ENCODE measurements at places on chromosomes 5 and 9.

DNA sequence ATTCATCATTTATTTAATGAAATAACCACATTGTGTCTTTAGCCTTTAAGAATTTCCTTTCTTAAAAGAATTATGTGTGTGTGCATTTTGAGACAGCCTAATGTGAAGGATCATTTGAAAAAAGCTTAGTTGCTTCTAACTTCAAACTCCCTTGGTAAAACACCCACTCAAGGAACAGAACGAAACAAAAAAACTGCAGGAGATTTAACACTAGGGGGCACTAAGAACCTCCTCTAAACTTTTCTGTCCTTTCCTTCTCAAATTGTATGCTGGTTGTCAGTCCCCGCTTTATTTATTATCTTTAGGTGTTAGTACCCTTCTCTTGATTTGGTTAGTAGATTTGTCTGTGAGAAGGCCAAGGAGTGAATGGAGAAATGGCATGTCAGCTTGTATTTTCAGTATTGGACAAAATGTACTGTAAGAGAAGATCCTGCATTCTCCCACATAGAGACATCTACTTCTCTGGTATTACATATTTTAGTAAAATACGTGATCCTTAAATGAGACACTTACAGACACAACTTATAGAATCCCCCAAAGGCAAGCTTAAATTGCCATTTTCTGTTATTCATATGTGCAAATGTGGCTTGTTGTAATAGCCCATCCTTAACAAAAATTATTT, 229.7 kb downstream of the MRPS30 start:
- no peak for DNase-seq

GRCh38 chr9:119709431-119709830, 340.2 kb upstream of the BRINP1 start:
- no peak for DNase-seq

DNA sequence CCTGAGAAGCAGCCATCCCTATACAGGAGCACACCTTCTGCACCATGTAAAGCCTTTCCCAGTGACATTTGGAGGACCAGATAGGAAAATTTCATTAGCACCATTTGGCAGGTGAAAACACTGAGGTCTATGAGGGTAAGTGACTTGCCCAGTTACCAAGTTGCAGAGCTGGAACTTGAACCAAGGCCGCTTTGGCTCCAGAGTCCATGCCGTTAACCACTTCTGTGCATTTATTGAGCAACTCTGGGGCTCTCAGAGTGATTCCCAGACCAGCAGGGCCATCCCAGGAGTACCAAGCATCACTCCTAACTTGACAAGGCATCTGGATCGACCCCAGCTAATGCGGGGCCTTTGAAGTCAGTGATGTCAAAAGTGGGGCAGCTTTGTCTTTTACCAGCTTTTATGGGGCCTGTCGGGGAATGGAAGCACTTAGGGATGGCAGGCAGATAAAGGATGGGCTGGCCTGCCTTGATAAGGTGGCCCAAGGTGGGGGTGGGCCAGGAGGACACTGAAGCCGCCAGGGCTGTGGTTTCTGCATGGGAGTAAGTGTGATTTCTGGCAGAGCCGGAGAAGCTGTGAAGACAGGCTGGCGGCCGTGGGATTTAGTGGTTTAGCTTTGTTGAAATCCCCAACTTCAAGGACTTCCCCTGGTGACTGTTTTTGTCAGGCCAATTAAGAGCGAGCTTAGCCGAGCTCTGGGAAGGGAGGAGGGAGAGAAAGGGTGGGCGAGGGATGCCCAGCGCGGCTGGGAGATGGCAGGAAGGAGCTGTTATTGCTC, 127.3 kb downstream of the MACROH2A1 start:
- DNase-seq, result no peak

DNA sequence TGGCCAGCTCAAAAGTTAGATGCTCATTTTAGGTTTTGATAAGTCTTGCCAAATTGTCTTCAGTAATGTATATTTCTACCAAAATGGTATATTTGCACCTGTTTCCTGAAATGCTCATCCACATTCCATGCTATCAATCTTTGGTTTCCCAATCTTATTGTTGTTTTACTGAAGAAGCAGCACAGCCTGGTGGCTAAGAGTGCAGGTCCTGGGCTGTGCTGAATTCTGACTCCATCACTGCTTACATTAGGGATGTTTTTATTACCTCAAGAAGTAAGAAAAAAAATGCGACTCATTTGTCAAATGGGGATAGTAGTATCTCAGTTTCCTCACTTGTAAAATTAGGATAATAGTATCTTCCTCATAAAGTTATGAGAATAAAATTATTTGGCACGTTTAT, 13.6 kb upstream of the S100Z start:
- DNase-seq, result no peak

DNA sequence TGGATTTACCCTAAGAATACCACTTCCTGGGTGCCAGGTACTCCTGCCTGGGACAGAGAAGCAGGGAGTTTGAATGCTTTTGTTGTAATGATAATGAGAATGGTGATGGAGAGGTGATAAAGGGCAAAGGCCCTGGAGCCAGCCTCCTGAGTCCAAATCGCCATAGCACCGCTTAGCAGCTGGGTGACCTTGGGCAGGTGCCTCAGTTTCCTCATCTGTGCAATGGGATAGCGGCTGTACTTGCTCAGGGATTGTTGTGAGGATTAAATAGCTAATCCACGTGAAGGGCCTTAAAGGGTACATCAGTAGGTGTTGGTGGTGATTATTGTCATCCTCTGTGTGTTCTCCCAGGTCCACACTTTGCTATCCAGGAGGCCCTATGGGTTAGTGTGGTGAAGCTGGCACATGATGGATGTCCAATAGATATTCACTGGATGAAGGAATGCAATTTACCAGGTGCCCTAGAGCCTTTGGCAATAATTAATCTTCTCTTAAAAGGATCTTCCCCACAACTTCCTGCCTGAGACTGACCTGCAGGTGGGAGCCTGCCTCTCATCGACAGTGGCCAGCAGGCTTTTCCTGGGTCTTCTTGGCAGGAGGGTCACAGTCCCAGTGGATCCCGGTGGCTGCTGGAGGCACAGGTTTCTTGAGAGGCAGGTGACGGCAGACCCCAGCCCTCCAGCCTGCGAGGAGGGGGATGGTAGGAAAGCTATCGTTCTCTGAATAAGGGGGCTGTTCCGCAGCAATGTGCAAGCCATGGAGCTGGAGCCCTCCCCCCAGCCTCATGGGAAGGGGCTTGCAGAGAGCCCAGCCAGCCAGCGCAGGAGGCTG, 160.2 kb downstream of the MACROH2A1 start:
- no peak for DNase-seq

- peak; percentile 3 for DNase-seq
Observed at GRCh38 chr5:126846344-126846743, 69.4 kb downstream of the LMNB1 start.

- no peak for DNase-seq
Observed at GRCh38 chr5:145585443-145586148, 249.5 kb downstream of the PRELID2 start.

DNA sequence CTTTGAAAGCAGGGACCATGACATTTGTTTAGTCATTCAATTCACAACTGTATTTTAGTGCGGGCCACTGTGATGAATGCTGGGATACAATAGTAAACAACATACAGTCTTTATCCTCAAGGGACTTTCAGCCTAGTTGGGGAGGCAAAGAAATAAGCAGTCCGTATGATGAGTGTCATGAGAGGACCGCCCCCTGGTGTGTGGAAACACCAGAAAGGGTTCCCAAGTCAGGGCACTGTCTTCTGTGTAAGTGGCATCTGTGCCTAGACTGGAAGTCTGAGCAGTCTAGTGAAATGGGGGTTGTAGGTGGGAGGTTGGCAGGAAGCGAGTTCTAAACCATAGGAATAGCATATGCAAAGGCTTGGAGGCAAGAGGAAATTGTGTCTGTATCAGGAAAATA, 6.8 kb downstream of the C9orf43 start:
- DNase-seq, result no peak

GRCh38 chr5:138867011-138867410, 8.1 kb downstream of the LRRTM2 start:
- no peak for DNase-seq

- DNase-seq, result no peak
Observed at GRCh38 chr9:29289365-29289764, 1716.1 kb upstream of the C9orf72 start.

DNA sequence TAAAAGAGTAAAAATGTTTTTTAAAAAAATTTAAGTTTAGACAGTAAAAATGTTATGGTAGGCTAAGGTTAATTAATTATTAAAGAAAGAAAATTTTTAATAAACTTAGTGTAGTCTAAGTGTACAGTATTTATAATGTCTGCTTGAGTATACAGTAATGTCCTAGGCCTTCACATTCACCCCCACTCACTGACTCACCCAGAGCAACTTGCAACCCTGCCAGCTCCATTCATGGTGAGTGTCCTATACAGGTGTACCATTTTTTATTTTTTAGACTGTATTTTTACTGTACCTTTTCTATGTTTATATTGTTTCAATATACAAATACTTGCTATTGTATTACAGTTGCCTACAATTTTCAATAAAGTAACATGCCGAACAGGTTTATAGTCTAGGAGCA, 234.1 kb downstream of the AUH start:
- DNase-seq, result no peak

- DNase-seq, result no peak
Observed at GRCh38 chr9:92141144-92142129, 26.2 kb upstream of the SPTLC1 start.

DNA sequence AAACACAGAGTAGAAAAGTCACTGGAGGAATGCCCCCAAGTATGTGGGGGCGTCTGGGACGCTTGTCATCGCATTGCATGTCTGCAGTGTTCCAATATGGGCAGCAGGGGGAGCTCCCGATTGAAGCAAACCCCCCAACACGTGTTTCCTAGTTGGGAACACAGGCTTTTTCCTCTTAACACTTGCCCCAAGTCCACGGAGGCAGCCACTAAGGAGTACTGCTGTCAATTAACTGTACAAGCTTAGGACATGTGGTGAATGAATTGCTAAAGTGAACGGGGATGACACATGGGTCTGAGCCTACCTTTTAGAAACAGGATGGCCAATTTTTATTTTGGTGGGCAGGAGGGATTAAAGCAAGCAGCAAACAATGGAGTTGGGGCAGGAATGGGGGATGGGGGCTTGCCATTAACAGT, 2.2 kb downstream of the GABRB2 start:
- no peak for DNase-seq

GRCh38 chr9:71179183-71179582, 57.8 kb upstream of the TRPM3 start:
- DNase-seq, result no peak

DNA sequence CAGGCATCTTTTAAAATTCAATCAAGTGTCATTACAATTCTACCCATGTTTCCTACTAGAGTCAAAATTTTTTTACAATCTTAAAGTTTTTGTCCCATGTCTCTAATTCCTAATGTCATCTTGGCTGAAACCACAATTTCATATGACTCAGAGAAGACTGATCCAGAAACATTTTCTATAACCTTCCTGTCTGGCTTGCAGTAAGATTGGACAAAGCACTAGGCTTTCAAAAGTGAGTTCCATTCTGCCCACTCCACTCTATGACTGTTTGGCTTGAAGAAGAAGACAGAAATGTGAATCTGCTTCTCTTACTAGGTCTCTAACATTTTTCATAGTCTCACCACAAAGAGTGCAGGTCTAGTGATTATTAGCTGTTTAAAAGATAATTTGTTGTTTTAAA, 88.8 kb downstream of the NR3C1 start:
- peak; percentile 66 for DNase-seq

DNA sequence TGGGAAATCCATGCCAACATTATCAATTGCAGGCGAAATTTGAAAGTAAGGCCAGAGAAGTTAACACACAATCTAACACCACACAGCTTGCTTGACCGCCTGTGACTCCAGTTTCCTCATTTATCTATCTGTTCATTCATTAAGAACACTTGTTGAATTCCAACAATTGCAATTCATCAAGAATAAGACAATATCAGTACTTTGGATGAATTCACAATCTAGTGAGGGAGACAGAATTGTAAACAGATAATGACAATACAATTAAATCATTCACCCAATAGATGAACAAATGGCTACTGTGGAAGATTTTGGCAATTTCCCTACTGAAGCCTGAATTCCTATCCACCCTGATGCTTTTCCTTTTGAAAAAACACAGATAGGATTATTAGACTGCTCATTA, 181.6 kb downstream of the TRIM36 start:
- DNase-seq, result no peak

- DNase-seq, result no peak
Observed at GRCh38 chr5:141349917-141350619, at the start of gene PCDHGB1. Gene PCDHGB1 (plus strand): TSS chr5:141350099. CDS start chr5:141350261, 162 bp downstream.

- DNase-seq, result no peak
Observed at GRCh38 chr9:98147582-98147981, 28.6 kb upstream of the TRIM14 start.

- no peak for DNase-seq
Observed at GRCh38 chr5:107154593-107154992, 516.1 kb downstream of the EFNA5 start.

- DNase-seq, result no peak
Observed at GRCh38 chr5:35364350-35364749, 134.1 kb upstream of the PRLR start.

DNA sequence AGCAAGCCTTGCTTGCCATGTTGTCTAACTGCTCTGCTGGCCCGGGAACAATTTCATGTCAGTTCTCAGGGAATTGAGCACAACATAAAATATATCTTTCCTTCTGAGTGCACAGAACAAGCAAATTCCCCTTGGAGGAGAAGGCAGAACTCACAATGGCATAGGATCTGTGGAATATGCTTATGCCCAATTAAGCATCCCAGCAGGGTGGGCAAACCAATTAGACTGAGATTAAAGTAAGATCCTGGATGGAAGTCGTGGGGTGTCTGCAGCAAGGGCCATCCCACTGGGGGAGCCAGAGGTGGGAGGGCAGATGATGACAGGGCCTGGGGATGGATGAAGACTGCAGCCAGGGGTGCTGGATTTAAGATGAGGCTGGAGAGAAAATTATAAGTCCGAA, 114.1 kb downstream of the BRINP1 start:
- no peak for DNase-seq

DNA sequence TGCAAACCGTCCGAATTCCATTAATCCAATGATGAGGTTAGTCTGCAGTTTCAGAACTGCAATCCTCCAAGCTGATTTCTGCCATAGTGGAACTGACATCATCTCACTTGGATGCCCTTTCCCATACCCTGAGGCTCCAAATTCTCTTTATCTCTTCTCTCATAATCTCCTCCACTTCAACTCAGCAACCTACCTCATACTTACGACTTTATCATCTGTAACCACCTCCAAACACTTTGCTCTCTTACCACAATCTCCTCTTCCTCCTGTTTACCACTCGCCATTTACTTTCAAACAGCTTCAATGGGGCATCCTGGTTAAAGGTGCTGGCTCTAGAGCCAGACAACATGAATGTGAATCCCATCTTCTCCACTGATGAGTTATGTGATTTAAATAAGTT, 223.2 kb downstream of the EPB41L4A start:
- DNase-seq, result no peak

DNA sequence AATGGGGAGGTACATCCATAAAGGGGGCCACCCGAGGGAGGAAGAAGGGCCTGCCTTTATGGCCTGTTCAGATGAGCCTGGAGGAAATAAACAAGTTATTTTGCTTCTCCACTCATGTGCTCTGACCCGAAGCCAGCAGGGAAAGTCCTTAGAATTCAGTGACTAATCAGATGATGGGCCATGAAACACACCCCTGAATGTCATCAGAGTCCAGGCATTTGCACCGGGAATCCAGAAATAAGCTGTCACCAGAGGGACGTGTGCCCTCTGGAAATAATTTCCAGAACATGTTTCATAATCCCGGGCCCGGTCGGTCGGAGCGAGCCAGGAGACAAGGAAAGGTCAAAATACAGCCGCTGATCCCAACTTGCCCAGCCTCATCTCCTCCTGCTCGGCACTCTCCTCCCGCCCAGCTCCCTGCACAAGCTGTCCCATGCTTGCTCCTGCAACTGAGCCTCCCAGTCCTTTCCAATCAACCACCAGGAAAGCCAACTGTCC, 73.6 kb upstream of the ZNF622 start:
- DNase-seq, result peak; percentile 69
